Caki2 (cell line): ENCODE measurements at places on chromosomes 7 and 10. TPM values are rescaled to one million over a fixed set of nuclear protein-coding genes. Genes with fewer than 3 reads are reported as not detected.

DNA sequence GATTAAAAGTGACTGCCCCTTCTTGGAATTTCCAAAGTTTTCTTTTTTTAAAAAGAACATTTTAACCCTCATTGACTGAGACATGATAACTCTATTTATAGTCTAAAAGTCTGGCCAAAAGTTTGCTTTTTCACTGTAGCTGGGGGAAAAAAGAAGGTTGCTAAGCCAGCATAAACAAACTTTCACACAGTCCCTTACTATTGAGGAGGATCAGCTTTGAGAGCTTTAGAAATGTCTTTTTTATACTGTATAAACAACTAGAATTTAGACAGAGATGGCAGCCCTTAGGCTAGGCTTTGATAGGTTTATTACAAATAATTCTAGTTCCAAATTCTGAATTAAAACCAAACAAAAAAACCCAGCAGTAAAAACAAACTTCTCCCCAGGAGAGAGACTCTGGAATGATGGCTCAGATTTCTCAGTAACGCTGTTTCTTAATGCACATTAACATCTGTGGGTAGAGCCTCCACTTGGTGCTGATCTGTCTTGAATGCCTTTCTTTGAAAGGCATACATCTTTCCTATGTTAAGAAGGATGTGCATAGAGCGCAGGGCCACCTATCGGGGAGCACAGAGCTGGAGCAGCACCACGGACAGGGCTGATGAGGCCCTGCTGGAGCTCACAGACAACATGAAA lies 100.9 kb upstream of the PDLIM1 start:
- DNase-seq, result no peak

The ZNF777 gene
- 12.3 and 19.6 TPM in 2 replicates for total RNA-seq

DNA sequence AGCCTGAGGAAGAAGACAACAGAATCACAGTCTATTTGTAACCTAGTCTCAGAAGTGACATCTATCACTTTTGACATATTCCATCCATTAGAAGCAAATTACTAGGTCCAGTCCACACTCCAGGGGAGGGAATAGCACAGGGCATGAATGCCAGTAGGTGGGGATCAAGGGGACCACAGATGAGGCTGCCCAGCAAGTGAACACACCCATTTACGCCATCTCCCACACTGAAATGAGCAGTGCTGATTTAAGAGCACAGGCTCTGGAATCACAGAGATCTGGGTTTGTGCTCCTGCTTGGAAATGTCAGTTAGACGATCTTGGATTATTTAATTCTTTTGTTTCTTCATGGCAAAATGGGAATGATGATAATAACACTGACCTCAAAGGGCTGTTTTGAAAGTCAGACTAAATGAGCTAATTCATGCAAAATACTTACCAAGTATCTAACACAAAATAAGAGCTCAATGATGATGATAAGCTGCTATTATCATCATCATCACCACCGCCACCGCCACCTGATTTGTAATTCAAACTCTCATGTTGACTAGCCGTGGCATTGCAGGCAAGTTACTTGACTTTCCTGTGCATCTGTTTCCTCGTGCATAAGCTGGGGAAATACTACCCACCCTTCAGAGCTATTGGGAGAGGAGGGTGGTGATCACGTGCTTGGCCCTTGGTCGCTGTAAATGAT lies 138.9 kb upstream of the KLF14 start:
- DNase-seq, result no peak

The TAF5 gene
- 2.3 and 3.6 TPM in 2 replicates for total RNA-seq

The BUB3 gene
- 117 and 181 TPM in 2 replicates for total RNA-seq

DNA sequence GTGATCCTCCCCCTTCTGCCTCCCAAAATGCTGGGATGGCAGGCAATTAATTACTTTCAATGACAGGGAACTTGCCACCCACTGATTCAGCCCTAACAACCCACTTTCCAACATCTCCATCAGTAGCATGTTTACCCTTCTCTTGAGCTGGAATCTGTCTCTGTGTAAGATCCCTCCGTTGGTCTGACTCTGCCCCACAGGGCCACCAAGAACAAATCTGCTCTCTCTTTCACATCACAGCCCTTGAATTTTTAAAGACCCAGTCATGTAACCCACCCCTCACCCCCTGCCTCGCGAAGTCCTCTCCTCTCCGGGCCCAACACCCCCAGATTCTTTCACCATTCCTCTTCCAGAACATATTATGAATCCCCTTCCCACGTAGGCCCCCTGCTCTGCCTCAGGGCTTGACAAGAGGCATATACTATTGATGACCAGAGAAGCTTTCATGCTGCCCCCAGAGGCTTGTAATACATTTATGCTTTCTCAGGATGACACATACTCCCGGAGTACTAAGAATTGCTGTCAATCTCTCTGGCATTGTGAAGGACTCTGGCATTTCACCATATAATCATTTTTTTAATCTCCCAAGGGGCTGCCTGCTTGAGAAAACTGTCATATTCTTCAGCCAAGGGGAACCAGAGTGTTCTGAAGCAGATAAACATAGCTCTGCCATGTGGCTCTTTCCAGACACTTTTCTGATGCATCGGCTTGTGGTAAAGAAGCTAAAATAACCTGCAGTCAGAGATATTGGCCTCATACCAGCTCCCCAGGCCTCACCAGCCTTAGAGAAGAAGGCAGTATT lies 179.2 kb upstream of the AUTS2 start:
- no peak for DNase-seq

- no peak for DNase-seq
These were observed 10.2 kb downstream of the CRYGN start for GRCh38 chr7:151429560-151430331.

GRCh38 chr10:125844751-125845221 lies 21.4 kb downstream of the BCCIP start:
- DNase-seq, result no peak

The GIMAP5 gene
- not detected in 2 replicates for total RNA-seq

DNA sequence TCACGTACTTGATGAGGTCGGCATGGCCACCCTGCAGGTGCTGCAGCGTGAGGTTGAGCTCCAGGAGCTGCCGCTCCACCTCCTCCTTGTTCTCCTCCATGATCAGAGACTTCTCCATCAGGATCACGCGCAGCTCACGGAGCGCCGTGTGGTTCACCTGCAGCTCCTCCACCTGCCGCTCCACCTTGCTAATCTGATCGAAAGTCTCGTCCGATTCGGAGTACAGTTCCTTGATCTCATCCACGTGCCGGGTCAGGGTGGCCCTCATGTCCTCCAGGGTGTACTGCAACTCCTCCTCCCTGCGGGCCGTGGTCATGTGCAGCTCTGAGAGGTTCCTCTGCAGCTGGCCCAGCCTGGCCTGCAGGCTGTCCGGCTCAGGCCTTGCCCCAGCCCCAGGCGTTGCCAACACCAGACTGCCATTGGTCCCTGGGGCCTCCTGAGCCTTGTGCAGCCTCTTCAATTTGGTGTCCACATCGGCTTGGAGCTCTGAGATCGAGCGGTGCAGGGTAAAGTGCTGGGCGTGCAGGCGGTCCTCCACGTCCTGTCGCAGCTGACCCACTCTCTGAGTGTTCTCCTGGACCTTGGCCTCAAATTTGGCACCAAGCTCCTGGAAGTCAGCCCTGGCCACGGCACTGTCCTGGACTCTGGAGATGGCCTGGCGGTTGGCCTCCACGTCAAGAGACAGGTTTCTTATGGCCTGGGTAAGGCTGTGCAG lies 13.9 kb downstream of the MMRN2 start:
- DNase-seq, result no peak

- no peak for DNase-seq
These were observed 1.8 kb downstream of the ADARB2 start for GRCh38 chr10:1735562-1735961.

The GPR22 gene
- total RNA-seq, result not detected in 2 replicates

The C10orf90 gene
- total RNA-seq, result not detected in 2 replicates

The CDHR1 gene
- 0.64 TPM in 1 of 2 replicates, not detected in the other for total RNA-seq

DNA sequence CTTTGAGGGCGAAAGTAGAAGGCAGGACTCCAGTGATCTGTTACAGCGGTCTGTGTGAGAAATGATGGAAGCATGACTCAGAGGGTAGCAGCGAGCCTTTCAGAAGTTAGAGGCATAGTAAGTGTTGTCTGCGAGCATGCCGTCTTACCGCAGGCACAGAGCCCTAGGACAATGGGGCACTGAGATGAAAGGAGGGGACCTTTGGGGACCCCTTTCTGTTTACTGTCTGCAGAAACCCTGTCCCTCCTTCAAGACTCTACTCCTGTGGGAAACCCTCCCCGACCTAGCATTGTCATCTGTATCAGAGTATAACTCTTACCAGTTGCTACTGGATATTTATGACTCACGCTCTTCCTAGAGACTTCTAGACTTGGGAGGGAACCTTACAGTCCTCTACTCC lies 87.2 kb upstream of the AGK start:
- no peak for DNase-seq
